CD4-positive, alpha-beta T cell (primary cell): ENCODE measurements at places on chromosomes 7 and 10.

- no peak for DNase-seq
Observed at GRCh38 chr10:97551271-97551670, 21.3 kb upstream of the ANKRD2 start.

DNA sequence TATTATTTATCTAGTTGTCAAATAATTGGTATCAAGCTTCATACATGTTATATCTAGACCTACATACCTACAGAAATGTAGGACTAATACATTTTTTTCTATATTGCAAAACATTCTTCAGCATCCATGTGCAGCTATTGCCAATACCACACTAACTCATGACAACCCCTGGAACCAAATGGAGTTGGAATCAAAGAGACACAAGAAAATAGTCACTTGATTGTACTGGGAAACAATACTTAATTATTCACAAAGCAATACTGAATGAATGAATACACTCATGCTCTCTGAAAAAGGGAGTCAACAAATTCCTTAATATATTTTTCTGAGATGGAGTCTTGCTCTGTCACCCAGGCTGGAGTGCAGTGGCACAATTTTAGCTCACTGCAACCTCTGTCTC, 10.4 kb upstream of the CFAP43 start:
- DNase-seq: no peak

DNA sequence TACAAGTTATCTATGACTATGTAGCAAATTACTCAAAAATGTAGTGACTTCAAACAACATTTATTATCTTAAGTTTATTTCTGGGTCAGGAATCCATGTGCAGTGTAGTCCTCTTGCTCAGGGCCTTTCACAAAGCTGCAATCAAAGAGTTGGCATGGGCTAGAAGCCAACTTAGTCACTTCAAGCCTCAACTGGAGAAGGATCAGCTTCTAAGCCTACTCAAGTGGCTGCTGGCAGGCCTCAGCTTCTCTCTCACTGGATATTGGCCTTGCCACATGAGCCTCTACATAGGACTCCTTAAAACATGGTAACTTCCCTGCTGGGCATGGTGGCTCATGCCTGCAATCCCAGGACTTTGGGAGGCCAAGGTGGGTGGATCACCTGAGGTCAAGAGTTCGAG, 5.0 kb upstream of the NFE2L3 start:
- no peak for DNase-seq

- DNase-seq: no peak
Observed at GRCh38 chr10:69892406-69892805, 90.7 kb downstream of the COL13A1 start.

GRCh38 chr7:116752305-116753074, 80.5 kb downstream of the MET start:
- no peak for DNase-seq

DNA sequence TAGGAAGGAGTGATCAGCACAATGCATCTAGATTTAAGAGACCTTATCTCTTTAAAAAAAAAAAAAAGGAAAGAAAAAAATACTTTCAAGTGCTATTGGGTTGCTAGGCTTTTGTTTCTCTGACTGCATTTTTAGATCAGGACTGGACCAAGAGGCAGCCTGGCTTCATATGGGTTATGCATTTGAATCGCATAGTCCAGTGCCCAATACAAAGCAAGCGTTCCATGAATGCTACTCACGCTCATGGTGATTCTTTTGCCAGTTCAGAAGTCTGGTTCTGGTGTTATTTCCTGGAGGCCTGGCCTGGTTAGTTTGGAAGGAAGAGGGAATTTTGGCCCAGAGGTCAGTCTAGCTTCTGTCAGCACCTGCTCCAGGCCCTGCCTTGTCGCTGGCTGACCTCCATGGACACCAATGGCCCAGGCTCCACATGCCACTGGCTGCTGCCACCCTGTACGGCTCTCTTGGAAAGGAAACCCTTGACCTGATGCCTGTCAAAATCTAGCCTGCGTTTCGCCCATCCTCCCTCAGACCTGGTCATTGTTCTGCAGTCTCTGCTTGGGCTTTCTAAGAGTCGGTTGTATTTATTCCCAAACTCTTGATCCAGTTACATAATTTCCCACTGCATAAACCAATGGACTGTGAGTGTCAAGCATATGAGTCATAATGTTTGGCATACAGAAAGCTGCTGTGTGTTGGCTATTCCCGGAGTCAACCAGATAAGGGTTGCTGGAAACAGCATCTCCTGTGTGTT, 74.3 kb upstream of the MKX start:
- no peak for DNase-seq

DNA sequence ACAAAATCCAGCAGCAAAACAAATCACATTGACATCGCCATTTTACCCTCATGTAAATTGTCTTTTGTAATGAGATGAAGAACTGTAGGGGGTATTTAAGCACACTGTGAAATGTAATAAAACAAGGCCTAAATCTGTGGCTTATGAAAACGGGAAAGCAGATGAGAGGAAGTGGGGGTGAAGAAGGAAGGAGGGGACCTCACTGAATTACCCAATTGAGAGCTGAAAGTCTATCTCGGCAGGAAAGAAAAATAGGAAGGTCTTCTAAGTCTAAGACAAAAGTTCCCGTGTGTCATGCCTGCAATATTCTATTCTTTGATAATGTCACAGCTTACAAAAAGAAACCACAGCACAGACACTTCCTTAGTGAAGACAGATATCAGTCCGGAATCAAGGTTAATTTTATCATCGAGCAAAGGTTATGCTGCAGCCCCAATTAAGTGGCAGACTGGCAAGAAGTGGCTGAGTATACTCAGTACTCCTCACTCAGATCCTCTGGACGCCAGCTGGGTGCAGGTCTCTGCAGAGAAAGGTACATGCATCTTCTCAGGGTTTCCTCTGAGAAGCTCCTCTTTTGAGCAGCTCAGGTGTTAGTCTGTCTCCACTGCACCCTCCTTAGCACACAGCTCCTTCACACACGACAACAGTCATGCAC, 239.7 kb downstream of the FANK1 start:
- DNase-seq: no peak

GRCh38 chr10:114320249-114321116, 81.4 kb downstream of the VWA2 start:
- no peak for DNase-seq

GRCh38 chr7:86653919-86654659, 10.4 kb downstream of the GRM3 start:
- no peak for DNase-seq

DNA sequence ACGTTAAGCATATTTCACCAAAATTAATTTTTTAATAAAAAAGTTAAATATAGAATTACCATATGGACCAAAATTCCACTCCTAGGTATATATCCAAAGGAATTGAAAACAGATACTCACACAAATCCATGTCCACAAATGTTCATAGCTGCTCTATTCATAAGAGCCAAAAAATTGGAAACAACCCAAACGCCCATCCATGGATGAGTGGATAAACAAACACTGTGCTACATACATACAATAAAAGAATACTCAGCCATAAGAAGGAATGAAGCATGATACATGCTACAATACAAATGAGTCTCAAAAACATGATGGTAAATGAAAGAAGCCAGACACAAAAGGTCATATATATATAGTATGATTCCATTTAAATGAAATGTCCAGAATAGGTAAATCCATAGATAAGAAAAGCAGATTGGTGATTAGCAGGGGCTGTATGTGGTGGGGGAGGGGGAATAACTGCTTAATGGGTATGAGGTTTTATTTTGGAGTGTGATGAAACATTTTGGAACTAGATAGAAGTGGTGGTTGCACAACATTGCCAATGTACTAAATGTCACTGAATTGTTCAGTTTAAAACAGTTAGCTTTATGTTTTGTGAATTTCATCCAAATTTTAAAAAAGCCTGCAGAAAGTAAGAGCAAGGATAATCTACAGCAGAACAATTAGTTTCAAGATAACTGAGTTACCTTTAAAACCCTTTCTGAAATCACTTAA, 101.2 kb upstream of the EFCAB10 start:
- no peak for DNase-seq

- DNase-seq: no peak
Observed at GRCh38 chr7:36611703-36612102, 112.6 kb downstream of the AOAH start.

DNA sequence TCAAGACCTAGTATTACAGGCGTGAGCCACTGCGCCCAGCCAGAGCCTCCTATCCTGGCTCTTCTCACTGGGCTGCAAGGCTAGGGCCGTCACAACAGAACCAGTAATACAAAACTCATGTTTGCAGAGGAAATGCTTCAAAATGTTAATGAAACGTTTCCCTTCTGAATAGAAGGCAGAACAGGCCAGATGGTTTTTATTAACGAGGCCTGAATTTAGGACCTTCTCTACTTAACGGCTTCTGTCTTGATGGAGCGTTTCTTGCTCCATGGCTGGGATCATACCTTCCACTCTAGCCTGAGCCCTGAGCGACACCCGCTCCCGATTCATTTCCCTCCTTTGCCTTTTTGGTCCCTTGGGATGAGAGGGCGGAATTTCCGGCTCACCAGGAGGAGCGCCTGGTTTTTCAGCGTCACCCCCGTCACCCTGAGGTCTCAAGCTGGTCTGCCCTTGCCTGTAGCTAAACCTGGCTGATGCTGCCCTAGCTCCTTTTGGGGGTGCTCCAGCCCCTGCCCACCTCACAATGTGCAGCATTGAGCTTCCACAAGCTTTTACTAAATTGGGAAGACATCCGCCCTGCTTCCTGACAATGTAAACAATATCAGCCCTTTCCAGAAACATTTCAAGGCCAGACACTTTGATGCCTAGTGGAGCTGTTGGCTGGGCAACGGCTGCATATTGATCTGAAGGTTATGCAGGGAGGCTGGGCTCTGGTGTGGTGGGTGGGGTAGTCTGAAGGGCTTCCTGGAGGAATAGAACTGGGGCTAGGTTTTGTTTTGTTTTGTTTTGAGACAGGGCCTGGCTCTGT, 5.2 kb downstream of the CLIP2 start:
- DNase-seq: no peak

DNA sequence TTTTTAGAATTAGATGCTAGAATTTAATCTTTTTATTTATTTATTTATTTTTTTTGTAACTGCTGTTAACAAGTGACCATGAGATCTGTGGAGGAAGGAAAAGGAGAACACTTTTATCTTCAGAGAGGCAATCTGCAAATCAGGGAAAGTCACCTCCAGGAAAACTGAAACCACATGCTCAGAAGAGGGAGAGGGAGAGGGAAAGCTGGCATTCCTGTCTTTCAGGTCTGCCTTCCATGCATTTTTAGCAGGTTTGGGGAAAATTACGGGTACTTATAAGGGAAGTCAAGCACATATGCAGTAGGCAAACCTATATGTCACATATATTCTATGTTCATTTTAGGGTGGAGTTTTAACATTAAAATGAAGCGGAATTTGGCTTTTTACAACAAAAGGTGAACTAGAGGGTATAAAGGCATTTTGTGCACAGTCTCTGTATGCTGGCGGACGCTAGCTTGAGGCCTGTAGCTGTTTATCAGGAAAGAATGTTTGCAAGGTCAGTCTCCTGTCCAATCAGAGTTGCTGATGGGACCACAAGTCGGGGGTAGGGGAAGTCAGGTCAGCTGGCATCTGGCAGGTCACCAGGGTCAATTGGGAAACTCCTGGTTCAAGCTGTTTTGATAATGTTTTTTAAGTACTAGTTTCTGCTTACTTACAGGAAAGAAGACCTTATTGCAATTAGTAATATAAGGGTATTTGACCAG, 333.5 kb downstream of the GPR158 start:
- DNase-seq: no peak

DNA sequence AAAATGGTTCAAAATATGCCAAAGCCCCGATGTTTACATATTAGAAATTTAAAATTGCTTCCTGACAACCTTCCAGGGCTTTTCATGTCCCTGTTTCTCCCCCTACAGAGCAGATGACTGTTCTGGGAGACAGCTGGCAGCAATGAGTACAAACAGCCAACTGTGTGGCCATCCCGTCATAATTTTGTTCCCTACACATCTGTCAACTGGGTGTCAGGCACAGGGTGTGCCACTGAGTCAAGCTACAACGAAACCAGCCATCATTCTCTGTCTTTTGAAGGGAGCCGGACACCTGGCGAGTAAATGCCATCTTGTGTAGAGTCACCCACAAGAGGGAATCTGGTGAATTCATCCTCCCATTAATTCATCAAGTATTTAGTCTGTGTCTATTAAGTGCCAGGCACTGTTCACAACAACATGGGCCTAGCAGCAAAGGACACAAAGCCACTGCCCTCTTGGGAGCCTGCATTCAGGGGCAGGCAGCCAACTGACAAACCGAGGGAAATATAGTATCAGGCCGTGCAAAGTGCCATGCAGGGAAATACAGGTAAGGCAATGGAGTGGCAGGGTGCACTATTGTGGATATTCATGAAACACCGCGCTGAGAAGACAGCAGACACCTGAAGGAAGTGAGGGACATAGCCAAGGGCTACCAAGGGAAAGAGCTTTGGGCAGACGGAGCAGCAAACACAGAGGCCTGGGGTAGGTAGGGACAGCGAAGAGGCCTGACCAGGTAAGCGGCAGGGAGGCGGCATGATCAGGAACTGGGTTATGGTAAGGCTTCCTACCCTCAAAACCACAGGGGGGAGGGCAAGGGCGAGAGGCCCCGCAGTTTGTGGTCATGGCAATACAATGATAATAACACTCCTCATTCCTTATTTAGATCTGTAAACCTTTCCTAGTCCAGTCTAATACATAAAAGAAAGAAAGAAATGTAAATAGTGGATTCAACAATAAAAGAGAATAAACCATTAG, 213.6 kb downstream of the FAM107B start:
- no peak for DNase-seq

- no peak for DNase-seq
Observed at GRCh38 chr10:12353399-12354242, 4.3 kb downstream of the CAMK1D start.

GRCh38 chr7:18903695-18904094, 213.7 kb downstream of the TWIST1 start:
- no peak for DNase-seq

DNA sequence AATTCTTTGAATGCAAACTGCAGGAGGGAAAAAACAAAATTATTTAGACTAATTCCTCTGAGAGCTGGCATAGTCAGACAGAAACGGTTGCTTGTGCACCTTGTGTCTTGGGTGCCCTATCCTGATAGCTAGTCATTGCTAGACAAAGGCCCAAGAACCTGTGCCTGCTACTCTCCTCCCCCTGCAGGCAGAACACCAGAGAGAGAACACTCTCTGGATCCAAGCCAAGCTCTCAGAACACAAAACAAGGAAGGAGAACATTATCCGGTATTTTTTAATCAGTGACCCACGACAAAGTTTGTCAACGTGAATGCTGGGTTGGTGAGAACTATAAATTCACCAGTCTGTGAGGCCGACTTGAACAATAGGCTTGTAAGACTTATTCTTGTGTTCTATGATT, 18.8 kb upstream of the PPP1R9A start:
- no peak for DNase-seq

GRCh38 chr10:70404787-70405036, 767 bp downstream of the EIF4EBP2 start:
- no peak for DNase-seq

GRCh38 chr7:105808703-105809590, 67.5 kb downstream of the ATXN7L1 start:
- DNase-seq: peak; percentile 47

- DNase-seq: no peak
Observed at GRCh38 chr7:116290740-116291139, 80.4 kb downstream of the TES start.
